A549 treated with CORT108297 at 1 μM for 4 hours (cell line): ENCODE measurements at places on chromosomes 11 and 22. TPM values are rescaled to one million over a fixed set of nuclear protein-coding genes. Genes with fewer than 3 reads are reported as not detected.

Gene KCNJ11
- total RNA-seq, result 0.30 to 0.60 TPM (median 0.45 TPM) in 5 replicates

Gene OR52I1
- total RNA-seq, result not detected in 5 replicates

Gene GUCY1A2
- total RNA-seq, result 0.02 to 0.08 TPM (median 0.07 TPM) in 5 replicates

Gene SORL1
- total RNA-seq, result 1.5 to 1.7 TPM (median 1.6 TPM) in 5 replicates
